ENCODE measurements at places on chromosomes 5 and 9.

DNA sequence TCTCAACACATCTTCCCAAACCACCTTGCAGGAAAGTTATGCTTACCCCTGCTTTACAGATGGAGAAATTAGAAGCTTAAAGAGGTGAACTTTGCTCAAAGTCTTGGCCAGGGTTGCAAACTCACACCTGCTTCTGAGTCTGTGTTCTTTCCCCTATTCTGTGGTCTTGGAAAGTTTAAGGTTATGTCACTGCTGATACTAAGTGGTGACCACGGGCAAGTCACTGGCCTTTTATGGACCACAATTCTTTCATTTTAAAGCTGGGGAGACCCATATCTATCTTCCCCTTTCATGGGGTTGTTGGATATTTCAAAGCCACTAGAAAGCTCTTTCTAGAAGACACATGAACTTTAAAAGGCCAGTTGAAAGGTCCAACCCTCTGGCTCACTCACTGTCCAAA is 95.4 kb upstream of the KLF4 start:
- DNase-seq: no peak

DNA sequence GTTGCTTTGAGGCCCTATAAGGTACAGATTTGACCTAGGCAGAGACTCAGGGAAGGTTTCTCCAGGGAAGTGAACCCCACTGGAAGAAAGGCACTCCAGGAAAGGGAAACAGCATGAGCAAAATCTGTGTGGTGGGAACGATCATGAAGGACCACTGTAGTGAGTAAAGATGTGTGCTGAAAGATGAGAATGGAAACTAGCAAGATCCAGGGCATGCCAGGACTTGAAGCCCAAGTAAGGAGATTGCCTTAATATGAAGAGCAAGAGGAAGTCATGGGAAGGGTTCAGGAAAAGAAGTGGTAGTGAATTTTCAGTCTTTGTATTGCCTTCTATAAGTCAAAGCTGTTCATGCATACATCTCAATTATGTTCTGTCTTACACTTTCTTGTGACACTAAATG is 55.2 kb upstream of the SLIT3 start:
- DNase-seq: no peak

DNA sequence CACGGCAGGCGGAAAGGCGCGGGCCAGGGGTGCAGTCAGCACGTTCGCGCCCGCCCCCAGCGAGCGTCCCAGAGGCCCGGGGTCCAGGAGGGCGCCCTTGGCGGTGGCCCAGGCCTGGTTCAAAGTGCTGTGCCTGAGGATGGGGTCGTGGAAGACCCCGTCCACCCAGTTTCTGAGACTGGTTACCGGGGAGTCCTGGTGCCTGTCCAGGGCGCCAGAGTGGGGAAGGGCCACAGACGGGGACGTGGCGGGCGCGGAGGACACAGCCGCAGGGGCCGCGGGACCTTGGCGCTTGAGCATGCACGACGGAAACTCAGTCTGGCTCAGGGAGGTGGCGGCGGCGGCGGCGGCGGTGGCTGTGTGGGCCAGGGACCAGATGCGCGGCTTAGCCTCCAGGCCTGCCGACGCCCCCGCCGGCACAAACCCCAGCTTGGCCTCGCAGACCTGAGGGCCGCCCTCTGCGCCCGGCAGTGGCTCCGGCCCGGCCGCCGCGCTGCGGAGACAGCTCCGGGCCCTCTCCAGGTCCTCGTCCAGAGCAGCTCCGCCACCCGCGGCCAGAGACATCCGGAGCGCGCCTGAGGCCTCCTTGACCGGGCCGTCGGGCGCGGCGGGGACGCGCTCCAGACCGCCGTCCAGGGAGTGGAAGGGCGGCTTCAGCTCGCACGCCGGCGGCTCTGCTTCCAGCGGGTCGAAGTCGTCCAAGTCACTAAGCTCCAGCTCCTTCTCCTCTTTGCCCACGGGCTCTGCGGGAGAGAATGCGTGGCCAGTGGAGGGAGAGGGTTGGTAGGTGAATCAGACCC is 4.5 kb downstream of the IRX4 start:
- DNase-seq: no peak

DNA sequence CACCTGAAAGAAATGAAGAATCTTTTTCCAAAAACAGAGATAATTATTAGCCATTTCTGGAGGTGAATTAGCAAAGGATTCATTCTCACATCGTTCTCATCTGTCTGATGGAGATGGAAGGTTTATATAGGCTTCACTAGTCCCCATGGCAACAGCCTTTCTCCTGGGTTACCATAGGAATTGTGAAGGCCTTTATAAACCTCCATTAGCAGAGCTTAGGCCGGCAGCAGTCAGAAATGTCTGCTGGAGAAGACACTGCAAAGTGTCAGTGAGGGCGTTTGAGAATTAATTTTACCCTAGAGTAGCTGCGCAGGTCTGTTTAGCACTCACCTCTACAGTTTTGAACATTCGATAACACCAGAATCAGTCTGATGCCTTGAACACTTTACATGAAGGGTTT is 290.4 kb upstream of the NR4A3 start:
- DNase-seq: no peak

- DNase-seq: no peak
Observed at GRCh38 chr5:32332361-32332760, 19.6 kb upstream of the MTMR12 start.

All from cortex of kidney (tissue), 1 donor.